ENCODE measurements at places on chromosomes 2 and 18. TPM values are rescaled to one million over a fixed set of nuclear protein-coding genes. Genes with fewer than 3 reads are reported as not detected.

DNA sequence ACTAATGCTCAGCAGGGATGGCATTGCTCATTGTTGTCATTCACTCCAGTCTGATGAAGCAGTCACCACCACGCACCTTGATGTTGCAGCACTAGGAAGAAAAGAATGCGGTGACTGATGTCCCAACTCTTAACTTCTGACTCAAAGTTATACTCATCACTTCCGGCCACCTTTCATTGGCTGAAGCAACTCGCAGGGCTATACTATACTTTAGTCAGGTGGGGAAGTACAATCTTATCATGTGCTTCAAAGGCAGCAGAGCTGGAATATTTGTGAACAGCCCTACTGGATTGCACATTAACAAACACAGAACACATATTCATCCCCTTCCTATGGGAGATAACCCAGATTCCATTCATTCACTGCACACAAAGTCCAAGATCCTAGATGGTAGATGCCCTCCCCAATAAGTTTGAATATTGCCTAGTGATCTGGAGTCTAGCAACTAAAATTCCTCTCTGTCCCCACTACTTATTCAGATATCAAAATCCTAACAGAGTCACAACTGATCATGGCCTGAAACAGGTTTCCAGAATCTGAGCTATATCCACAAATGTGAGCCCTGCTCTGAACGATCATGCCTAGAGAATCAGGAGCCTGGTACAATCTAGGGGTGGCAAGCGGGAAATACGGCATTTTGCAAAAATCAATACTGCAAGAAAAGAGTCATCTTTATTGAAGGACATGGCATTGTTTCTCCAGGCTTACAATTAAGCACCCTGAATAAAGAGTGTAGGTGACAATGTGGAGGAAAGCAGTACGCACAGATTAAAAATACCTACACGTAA is 3.4 kb upstream of the SPATS2L start:
- no peak for DNase-seq

DNA sequence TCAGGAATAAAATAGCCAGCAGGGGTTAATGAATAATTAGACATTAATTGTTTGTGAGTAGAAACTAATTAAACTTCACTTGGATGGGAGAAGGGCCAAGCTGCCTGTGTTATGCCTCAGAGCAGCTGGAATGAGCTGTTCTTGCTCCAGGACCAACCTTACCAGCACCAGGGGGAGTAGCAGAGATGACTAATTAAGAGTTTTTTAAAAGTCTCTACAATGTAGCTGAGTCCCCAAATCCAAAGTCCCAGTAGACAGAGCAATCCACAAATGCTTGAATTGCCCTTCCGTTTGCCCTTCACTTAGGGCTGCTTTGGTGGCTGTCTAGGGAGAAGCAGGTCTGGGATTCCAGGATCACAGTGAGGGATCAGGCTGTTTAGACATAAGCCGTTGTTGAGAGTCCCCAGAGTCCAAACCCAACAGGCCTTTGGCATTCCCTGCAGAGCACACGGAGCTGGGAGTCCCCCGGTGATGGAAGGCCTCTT is 59.4 kb downstream of the RHOB start:
- DNase-seq = no peak

HOXD13 gene
- total RNA-seq = not detected

- no peak for DNase-seq
These were observed 295.5 kb downstream of the MEIS1 start for GRCh38 chr2:66730441-66730840.

- DNase-seq = no peak
These were observed 199.2 kb downstream of the SMAD2 start for GRCh38 chr18:47731276-47731675.

LRRC30 gene
- not detected for total RNA-seq

DNA sequence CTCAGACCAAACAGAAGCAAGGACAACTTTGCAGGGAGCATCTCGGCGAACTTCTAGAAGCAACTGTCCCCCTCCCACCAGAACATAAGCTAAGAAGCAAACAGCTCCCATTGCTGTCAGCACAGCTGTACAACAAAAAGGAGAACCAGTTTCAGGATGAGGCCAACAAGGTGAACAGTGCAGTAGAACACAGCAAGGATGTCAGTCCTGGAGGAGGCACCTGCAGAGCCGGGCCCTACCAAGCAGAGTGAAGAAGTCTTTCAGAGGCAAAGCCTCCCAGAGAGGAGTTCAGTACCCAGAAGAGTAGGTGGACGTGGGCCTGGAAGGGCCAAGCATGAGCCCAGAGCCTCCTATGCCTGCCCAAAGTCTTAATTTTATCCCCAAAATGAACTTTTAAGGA is 1.0 kb downstream of the PASK start:
- no peak for DNase-seq

UBE2E3 gene
- 76.1 TPM for total RNA-seq

GRCh38 chr2:216808805-216809425 is 50.9 kb downstream of the TNP1 start:
- no peak for DNase-seq

DNA sequence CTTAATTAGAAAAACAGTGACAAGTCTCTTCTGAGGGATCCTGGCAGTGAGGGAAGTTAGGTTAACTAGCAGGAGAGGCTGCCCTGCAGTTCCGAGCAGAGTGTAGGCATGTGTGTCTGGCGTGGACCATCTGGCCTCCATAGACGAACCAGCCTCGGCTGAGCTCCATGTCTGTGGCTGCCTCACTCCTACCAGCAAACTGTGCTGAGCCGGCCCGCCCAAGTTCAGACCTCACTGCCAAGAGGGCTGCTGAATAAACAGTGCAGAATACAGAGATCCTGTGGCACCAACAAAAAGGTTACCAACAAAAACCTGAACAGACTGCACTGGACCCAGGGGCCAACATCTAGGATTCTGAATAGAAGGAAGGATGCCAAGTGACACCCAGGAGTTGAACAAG is 27.3 kb downstream of the INO80C start:
- DNase-seq = no peak

RGPD4 gene
- total RNA-seq = not detected

GRCh38 chr2:156322051-156322685 is 10.4 kb downstream of the NR4A2 start:
- DNase-seq = no peak

- DNase-seq = no peak
These were observed 35.9 kb upstream of the SP3 start for GRCh38 chr2:174001107-174001506.

- no peak for DNase-seq
These were observed 80.0 kb downstream of the COPS8 start for GRCh38 chr2:237165405-237166276.

LIMS3 gene
- 1.1 TPM for total RNA-seq

- DNase-seq = no peak
These were observed 3.5 kb upstream of the ATL2 start for GRCh38 chr2:38380397-38381130.

DNA sequence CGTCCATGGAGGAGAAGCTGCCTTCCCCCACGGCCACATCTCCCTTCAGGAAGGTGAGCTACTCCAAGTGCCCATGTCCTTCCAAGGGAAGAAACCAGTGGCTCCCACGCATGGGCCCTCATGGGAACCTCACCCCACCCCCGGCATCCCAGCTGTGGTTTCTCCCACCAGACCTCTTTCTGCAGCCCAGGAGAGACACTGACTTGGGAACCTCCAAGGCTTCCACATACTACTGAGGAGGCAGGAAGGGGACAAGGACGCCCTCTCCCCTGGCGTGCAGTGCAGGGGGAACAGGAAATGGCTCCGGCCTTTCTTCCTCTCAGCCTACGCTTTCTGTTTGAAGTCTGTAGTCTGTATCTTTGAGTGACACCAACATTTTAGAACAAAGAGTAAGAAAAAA is 104.5 kb upstream of the EPC2 start:
- DNase-seq = no peak

GRCh38 chr2:135962366-135963123 is 22.9 kb downstream of the DARS1 start:
- no peak for DNase-seq

- no peak for DNase-seq
These were observed 44.8 kb upstream of the UPP2 start for GRCh38 chr2:158056875-158057274.

- DNase-seq = no peak
These were observed 85.6 kb upstream of the SPTBN1 start for GRCh38 chr2:54370405-54371104.

GLS gene
- 74.1 TPM for total RNA-seq

CD8A gene
- total RNA-seq = 1.5 TPM

GRCh38 chr2:147709655-147710054 is 135.2 kb upstream of the ACVR2A start:
- no peak for DNase-seq
